GM13976 (cell line): ENCODE measurements at places on chromosomes 13 and 19.

GRCh38 chr19:14385492-14385891 lies 4.2 kb downstream of the ADGRE5 start:
- DNase-seq, result peak; percentile 41

- no peak for DNase-seq
Observed at GRCh38 chr19:38523319-38523718, 89.8 kb downstream of the RYR1 start.

- no peak for DNase-seq
Observed at GRCh38 chr13:49877629-49878218, 58.4 kb downstream of the SPRYD7 start.

DNA sequence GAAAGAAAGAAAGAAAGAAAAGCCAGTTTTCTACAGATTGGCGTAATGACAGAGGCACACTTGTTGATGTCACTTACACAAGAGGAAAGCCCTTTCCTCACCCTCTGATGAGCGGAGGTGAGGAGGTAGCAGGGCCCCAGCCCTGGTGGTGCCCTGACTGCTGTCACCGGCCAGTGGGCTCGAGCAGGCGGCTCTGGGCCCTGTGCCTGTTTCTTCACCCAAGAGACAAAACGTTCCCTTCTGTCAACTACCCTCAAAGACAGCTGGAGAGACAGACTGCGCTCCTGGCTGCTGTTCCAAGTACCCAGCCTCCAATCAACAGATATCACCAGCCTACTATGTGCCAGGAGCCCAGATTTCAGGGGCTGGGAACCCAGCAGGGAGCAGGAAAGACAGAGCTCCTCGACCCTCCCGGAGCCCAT lies 10.1 kb downstream of the EPS15L1 start:
- DNase-seq, result no peak

- DNase-seq, result no peak
Observed at GRCh38 chr13:82681535-82681934, 1200.7 kb downstream of the SLITRK1 start.

- no peak for DNase-seq
Observed at GRCh38 chr13:41054212-41054877, 7.0 kb upstream of the WBP4 start.

DNA sequence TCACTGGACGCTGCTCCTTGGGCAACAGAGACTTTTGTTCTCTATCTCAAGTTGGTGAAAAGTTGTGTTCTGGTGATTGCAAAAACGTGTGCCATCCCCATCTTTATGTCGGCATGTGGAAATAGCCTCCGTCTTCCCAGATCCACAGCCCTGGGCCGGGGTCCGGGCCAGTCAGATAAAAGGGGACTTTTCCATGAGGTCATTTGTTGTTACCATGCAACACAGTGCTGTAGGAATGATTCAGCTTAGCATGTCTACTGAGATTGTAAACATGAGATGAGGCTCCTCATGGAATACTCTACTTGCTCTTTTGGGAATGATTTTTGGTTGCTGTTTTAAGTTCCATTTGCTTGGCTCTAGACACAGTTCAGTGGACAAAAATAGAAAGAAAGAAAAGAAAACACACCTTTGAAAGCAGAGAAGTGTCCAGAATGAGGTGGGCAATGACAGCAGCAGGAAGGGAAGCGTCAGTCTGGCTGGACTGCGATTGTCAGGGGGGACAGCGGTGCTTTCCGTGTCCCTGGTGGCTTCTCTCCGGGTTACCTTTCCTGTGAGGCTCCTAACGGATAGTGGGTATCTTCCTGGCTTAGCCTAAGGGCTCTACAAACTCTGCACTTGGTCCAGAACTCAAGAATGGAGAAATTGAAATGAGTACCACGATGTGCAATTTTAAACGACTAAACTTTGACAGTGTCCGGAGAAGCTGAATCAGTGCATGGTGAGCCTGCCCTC lies 91.6 kb downstream of the TEX29 start:
- DNase-seq, result no peak

DNA sequence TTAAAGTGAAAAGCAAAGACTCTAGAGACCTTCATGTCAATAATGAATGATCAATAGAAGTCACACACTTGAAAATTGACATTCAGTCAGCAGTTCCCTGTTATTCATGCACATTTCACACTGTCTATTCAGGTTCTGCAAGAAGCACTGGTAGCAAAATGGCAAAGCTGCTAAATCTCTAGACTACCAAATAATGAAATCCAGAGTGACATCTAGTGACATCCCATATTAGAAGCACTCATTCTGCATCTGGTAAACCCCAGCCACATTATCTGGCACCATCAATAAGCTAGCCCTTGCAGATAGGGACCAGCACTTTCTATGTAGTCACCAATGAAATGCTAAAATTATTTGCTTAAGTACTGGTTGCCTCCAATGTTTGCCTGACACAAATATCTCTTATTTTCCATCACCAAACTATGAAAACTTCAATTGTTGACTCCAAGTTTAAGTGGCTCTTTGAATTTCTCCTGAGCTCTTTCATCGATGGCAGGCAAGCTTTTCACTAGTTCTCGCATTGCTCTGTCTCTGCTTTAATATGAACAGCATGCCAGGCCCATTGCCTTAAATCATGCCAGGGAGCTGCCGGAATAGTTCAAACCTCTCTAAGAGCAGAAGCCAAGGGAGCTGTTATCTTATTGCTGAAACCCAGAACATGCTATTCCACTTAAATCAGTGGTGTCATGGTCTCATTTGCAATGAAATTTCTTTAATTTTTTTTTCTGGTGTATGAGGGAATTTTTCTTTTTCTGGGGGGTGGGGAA lies 409.9 kb downstream of the MZT1 start:
- DNase-seq, result no peak
